ENCODE measurements at places on chromosomes 7 and 10.
A peak's percentile ranks its signal among the peaks of the same experiment; 100 is the strongest.

- DNase-seq: peak; percentile 34
Measured at GRCh38 chr10:91210435-91210834, 10.0 kb upstream of the PCGF5 start.

DNA sequence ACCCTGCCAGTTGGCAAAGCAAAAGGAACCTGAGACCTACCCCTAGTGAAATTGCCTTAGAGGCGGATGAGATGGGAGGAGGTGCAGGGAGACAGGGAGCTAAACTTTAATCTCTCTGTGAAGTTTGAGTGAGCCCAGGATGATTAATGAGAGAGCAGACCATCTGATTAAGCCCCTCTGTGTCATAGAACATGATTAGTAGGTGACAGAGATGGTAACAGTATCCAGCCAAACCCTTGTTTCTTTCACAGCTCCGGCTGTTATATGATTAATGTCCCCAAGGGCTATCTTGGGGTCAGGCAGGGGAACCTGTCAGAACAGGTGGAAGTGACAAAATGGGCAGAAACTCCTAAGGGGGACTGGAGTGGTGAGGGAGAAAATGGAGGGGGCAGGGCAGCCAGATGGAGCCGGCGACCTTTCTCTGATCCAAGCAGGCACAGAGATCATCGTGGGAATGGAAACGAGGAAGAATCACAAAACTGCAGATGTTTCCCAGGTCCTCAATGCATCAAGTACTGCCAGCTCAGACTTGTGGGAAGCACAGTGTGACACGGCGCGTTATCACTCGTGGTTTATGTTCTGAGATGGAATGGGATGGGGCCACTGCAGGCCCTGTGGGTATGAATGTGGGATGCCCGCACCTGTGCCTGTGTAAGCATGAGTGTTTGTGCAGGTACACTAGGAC, 684.2 kb downstream of the LRMDA start:
- DNase-seq: no peak

GRCh38 chr7:28315565-28316410, 96.5 kb upstream of the CREB5 start:
- DNase-seq: no peak

DNA sequence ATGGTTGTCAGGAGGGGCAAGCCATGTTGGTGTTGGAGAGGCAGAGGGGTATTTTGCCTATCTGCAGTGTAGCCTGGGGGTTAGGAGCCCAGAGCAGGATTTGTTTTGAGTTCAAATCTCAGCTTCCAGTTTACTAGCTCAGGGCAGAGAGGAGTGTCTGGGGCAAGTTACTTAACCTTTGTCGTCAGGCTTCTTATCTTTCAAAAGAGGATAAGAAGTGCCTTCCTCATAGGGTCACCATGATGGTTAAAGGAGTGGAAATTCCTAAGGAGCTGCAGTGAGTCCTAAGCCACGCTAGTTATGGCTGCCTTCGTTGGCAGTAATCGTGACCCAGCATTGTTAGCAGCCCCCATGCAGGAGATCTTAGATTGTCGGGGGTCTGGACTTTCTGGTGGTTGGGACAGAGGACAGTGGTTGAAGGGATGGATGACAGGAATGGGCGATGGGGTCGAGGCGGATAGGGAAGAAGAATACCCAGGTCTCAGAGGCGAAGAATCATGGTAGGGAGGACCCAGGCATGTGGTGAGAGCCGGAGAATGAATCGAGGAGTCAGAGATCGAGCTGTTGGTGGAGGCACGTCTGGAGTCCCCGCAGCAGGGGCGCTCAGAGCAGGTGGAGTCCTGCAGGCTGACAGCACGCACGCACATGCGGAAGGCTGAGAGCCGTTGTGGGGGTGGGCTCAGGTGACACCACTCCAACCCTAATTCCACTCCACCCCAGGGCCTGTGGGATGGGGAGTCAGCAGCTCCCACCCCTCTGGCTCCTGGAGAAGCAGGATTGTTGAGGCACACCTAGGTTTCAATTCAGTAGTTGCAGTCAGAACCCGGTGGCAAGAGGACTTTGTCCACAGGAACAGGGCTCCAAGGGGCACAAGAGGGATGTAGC, 11.6 kb downstream of the ADCK2 start:
- DNase-seq: no peak

- no peak for DNase-seq
Measured at GRCh38 chr10:106705681-106706100, 458.8 kb downstream of the SORCS1 start.

DNA sequence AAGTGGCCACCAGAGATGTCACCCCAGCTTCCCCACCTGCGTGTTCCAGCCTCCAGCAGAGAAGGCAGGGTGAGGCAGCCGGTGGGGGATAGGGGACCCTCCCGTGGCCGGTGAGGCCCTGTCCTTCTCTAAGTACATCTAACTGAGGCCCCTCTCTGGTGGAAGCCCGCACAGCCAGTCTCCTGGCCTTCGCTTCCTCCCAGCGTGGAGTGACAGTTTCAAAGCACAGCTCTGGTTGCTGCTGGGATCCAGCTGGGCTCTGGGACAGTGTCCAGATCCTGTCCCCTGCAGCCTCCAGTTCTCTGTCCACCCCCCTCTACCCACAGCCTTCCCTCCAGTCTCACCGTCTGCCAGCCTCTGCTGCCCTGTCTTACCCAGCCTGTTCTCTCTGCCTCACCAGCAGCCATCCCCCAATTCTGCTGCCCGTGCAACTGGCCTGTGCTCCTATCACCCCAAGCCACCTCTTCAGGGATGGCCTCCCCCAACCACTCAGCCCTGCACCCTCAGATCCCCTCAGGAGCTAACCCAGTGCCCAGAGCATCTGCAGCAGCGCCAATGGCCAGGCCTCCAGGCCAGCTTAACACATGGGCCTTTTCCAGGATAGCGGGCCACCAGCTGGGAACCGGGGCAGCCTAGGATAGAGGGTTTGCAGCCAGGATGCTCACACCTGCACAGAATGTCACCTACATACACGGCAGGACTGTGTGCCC, 16.3 kb upstream of the SH2B2 start:
- DNase-seq: no peak

DNA sequence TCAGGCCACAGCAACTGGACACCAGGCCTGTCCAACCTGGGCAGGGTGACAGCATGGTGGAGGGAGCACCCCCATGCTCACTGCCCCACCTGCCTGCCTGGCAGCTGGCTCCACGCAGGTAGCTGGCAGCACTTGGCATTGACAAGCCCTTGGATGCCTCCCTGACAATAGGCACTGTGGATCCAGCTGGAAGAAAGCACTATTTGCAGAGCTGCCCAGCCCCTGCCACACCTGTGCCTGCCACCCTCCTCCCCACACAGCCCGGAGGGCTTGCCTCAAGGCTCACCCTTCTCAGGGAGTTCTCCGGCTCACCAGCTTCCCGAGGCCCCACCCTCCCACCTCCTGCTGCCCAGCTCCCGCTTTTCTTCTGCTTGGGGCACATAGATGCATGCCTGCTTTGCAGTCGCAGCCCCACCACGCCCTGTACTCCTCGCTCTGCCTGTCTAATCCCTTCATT, 160.1 kb downstream of the NEURL1 start:
- DNase-seq: no peak

DNA sequence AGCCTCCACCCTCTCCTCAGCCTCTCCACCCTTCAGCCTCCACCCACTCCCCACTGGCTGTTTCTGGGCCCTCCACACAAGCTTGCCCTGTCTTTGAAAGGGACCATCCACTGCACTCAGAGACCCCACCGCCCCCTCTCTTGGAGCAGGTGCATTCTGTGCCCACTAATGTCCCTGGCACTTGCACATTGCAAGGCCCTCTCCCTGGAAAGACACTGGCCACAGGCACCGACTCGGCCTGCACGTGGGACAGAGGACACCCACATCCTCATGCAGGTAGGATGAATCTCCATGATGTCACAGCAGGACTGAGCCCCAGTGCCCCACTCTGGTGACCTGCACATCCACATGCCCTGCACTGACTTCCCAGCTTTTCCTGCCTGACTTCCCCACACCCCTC, 36.8 kb upstream of the EBF3 start:
- DNase-seq: no peak

- DNase-seq: peak; percentile 45
Measured at GRCh38 chr7:151085691-151086620, at the start of gene AGAP3. AGAP3 (plus strand) TSS chr7:151086475; CDS start chr7:151086742, 267 bp downstream.

All from activated CD4-positive, alpha-beta T cell treated with anti-CD3 and anti-CD28 coated beads, Interleukin-2, amount 50 U/mL, for 1 hour (primary cell).